ENCODE measurements at places on chromosomes 11 and 22.

DNA sequence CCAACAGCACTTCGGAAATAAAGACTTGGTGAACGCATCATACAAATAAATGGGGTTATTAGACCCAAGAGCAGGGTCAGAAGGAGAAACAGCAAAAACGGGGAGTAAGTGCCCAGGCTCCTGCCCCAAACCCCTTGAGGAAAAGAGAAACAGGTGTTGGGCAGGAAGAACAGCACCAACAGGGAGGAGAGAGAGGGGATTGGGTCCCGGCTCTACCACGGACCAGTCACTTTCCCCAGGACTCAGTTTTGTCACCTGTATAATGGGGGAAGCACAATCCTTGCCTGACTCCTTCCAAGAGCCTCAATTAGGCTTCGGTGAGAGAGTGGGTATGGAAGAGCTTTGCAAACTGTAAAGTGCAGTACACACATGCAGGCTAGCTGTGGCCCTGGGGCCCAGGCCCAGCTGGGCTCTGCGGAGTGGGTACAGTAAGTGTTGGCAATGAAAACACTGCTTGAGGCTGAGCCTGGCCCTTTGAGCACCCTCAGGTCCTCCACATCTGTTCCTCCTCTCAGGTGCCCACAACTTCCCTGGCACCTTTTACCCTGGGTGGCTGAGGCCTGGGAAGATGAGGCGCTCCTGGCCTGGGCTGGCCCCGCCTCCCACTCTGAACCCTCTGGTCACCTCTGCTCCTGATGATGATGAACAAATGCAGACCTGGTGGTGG lies 8.9 kb downstream of the SLC29A2 start:
- DNase-seq = no peak

- no peak for DNase-seq
Observed at GRCh38 chr11:64379817-64380709, 21.1 kb downstream of the RPS6KA4 start.

- DNase-seq = no peak
Observed at GRCh38 chr11:3615998-3616397, 25.8 kb downstream of the ART5 start.

DNA sequence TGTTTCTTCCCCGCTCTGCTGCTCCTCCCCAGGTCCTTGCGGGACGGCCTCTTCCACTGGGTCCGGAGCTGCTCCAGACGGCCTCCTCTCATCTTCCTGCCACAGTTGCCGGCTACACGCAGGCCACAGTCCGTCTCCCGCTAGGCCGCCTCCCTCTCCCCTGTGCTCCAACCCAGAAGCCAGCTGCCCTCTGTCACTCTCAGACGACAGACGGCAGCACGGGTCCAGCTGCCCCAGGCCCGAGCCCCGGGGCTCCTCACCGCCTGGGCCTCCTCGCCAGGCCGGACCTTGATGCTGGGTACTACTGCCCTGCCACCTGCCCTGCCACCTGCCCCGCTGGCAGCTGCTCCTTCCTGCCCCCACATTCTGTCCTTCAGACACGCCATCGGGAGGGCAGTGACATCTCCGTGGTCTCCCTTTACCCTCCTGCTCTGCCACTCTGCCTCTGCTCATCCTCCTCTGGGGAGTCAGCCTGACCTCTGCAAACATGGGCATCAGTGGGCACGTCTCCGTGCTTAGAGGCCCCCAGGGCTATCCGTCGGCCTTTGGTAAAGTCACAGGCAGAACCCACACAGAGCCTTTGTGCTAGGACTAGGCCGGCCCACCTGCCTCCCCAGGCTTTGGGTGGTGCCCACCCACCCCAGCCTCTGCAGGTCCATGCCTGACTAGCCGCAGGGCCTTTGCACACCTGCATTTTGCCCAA lies 43.1 kb upstream of the TH start:
- no peak for DNase-seq

DNA sequence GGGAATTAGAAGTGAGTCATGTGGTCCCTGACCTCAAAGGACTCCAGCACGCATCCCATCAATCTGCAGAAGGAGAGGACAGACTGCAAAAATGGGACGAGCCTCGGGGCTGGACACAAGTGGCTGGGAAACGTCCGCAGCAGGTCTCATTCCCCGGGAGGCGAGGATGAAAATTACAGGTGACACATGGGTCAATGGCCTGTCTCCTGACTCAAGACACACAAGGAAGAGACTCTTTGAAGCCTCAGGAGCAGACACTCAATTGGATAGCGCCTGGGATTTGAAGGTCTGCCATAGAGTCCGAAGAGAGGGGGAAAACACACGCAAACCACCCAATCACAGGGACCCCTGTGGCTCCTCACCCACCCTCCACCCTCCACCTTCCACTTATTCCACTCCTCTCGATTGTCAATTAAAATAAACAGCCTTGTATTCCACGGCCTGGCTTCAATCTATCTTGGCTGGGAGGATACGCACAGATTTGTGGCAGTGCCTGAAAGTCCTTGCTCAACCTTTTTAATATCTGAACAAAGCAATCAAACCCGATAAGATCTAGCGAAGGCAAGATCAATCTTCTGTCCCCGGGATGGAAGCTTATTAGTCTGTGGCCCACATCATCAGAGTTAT lies 101.8 kb upstream of the CADM1 start:
- DNase-seq = no peak

- no peak for DNase-seq
Observed at GRCh38 chr11:7167976-7168740, 79.4 kb downstream of the RBMXL2 start.

DNA sequence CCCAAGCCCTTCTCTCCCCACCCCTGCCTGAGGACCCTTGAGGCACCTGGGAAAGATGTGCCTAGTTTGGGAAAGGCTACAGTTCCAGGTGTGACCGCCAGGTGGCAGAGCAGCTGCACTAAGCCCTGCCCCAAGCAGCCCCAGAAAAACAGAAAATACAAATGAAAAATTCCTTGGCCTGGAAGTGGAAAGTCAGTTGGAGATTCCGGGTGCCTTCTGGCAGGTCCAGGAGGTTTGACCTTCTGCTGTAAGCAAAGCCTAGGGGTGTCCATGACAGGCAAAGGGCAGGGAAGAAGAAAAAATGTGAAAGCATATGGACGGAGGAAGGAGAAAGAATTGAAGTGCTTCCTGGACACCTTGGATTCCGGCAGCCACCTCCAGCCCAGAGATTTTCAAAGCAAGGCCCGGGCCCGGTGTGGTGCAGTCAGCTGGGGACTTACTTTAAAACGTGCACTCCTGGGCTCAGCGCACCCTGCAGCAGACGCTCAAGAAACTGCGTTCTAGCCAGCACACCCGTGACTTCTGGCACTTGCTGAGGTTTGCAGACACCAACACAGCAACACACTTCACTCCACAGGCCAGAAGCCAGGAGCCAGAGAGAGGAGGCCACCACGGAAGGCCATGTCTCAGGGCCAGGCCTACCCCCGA lies 37.3 kb upstream of the SLC22A12 start:
- peak; percentile 43 for DNase-seq

GRCh38 chr22:46572911-46573780 lies 35.7 kb upstream of the CELSR1 start:
- DNase-seq = no peak

DNA sequence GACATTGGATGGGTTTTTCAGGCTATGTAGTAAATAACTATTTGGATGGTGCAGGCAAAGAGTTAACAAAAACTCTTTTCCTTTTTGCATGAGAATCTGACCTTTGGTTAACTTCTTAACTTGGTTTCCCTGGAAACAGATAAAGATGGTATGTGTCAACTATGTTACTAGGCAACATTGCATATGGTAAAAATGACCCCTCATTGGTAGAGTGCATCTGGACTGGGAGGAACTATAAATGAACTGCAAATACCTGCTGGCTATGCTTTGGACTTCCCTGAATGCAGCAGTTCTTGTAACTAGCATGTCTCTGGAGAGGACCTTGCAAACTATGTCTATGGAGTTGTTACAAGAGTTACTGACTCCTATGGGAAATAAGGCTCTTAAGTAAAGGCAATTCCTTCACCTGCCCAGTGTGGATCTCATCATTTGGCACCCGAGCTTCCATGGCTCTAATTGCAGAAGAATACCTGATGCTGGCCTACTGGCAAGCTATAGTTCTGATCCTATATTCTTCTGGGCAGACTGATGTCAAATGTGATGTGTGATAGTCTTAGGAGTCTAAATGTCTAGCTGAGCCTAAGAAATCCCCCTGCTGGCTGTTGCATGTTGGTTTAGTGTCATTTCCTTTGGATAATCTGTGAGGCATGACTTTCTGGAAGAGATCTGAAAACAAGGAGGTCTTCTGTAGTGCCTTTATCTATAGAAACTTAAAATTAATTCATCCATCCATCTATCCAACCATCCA lies 126.7 kb upstream of the MTMR2 start:
- DNase-seq = no peak

All from BE2C (cell line).